ENCODE measurements at places on chromosomes 2 and 18.

GRCh38 chr18:63161032-63161760 is 158.4 kb downstream of the BCL2 start:
- H3K4me1 ChIP-seq = peaks cover 11% of the 10 kb centered on the region
- DNase-seq = no peak
- no peaks in the 10 kb centered on the region for H3K36me3 ChIP-seq
- H3K27ac ChIP-seq = peak overlapping the region; percentile 55
- no peaks in the 10 kb centered on the region for H3K27me3 ChIP-seq

- H3K36me3 ChIP-seq = no peaks in the 10 kb centered on the region
- H3K4me1 ChIP-seq = no peaks in the 10 kb centered on the region
- H3K27ac ChIP-seq = no peak overlapping the region
- no peak overlapping the region for H3K4me3 ChIP-seq
- DNase-seq = no peak
Measured at GRCh38 chr2:145765874-145766273, 1246.0 kb upstream of the ZEB2 start.

DNA sequence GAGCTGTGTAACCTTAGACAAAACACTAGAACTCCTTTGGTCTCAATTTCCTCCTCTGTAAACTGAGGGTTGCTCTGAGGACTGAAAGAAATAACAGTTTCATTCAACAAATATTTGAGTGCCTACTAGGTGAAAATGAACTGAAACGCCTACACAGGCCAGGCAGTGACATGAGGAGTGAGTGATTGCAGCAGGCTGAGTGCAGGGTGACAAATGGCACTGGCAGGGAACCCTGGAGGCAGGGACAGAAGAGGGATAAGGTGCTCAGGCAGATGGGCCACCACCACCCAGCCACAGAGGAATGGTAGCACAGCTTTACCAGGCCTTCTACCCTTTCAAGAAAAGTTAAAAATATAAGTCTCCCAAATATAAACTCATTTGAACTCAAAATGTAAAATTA is 11.5 kb upstream of the RNU4ATAC start:
- no peaks in the 10 kb centered on the region for H3K4me1 ChIP-seq
- no peak overlapping the region for H3K4me3 ChIP-seq

- peaks cover 5% of the 10 kb centered on the region for H3K4me1 ChIP-seq
- peak; percentile 62 for DNase-seq
- no peaks in the 10 kb centered on the region for H3K27me3 ChIP-seq
- H3K4me3 ChIP-seq = no peak overlapping the region
- no peaks in the 10 kb centered on the region for H3K36me3 ChIP-seq
Measured at GRCh38 chr2:63679252-63679855, 90.6 kb downstream of the MDH1 start.

- no peak overlapping the region for H3K4me3 ChIP-seq
- H3K4me1 ChIP-seq = no peaks in the 10 kb centered on the region
- no peak overlapping the region for H3K27ac ChIP-seq
- H3K36me3 ChIP-seq = no peaks in the 10 kb centered on the region
- DNase-seq = no peak
Measured at GRCh38 chr2:191995285-191995684, 148.4 kb upstream of the CAVIN2 start.

DNA sequence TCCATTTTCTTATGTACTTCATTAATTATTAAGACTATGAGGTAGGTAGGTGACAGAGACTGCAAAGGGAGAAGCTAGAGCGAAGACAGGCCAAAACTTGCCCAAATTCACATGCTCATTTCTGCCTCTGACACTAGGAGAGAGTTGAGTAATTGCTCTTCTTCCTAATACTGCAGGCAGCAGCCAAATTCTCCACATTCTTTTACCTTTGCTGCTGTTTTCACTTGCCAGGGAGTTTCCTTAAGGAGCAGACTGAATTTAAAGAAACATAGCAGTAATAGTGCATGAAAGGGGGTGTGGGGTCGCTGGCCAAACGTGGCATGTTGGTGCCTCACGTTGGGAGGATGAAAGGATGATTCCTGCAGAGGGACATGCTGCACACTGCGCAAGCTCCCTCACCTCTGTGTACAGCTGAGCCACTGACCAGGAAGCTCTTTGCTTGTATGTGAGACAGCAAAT is 12.3 kb downstream of the CRIM1 start:
- H3K27me3 ChIP-seq = no peaks in the 10 kb centered on the region
- H3K4me1 ChIP-seq = peaks cover 25% of the 10 kb centered on the region

GRCh38 chr2:42810971-42811811 is 18.8 kb upstream of the HAAO start:
- DNase-seq = peak; percentile 20
- H3K4me1 ChIP-seq = peaks cover 6% of the 10 kb centered on the region
- H3K27ac ChIP-seq = peak overlapping the region; percentile 99

- no peaks in the 10 kb centered on the region for H3K27me3 ChIP-seq
- H3K4me3 ChIP-seq = no peak overlapping the region
- DNase-seq = peak; percentile 25
- no peak overlapping the region for H3K27ac ChIP-seq
- H3K4me1 ChIP-seq = peaks cover 2% of the 10 kb centered on the region
Measured at GRCh38 chr18:24538414-24539264, 78.2 kb downstream of the HRH4 start.

DNA sequence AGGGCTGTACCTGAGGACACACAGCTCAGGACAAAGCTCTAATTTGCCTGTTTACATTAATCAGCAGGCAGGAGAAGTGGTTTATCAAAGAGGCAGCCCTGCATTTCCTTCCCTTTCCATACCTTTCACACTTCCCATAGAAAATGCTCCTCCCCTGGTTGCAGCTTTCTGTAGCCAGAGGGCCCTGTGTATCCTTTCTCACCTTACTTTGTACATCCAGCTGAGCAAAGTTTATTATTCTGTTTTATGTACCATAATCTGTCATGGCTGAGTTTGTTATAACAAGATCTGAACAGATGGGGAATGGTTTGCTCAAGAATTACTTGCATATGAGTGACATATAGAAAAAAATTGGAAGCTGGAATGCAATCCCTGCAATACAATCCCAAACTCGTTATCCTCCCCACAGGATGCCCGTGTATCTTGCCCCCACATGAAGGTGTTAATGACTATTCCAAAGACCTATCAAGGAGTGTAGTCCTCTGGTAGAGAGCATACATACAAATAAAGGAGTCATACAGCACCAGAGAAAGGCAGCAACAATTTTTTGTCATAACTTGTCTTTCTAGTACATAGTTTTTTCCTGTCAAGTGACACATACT is 1025.8 kb upstream of the KLHL29 start:
- H3K36me3 ChIP-seq = no peaks in the 10 kb centered on the region
- no peak overlapping the region for H3K4me3 ChIP-seq
- H3K27ac ChIP-seq = no peak overlapping the region
- no peaks in the 10 kb centered on the region for H3K4me1 ChIP-seq
- DNase-seq = no peak
- no peaks in the 10 kb centered on the region for H3K27me3 ChIP-seq

DNA sequence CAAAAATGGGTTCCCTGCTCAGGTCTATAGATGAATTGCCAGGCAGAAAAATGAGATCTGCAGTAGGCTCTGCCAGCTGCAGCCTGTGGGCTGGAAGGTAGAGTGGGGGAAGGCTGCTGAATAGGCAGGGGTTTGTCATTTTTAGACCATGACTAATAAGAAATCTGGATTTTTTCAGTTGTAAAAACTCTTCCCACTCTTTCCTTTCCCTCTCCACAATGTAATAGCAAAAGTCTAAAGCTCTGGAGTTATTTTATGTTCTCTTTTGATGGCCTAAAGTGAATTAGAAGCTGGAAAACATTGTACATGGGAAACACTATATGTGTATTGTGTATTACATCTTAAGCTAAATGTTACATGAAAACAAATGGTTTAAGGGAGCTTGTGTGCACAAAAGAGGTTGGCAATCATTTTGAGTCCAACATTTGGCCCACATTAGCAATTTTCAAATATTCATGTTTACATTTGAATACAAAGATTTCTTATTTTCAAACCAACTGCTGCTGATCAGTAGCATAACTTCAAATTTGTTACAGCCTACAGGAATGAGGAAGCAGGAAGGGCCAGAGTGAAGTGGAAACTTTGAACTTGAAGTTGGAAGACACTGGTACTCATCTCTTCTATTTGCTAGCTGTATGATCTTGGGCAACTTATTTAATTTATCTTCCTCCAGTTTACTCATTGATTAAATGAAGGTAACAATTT is 407.1 kb downstream of the SLC4A3 start:
- H3K27ac ChIP-seq = peak overlapping the region; percentile 23
- H3K4me3 ChIP-seq = no peak overlapping the region
- peak; percentile 15 for DNase-seq
- no peaks in the 10 kb centered on the region for H3K36me3 ChIP-seq
- H3K4me1 ChIP-seq = peaks cover 7% of the 10 kb centered on the region
- H3K27me3 ChIP-seq = no peaks in the 10 kb centered on the region

- H3K36me3 ChIP-seq = no peaks in the 10 kb centered on the region
- H3K4me3 ChIP-seq = no peak overlapping the region
- no peaks in the 10 kb centered on the region for H3K4me1 ChIP-seq
- H3K27ac ChIP-seq = no peak overlapping the region
- H3K27me3 ChIP-seq = no peaks in the 10 kb centered on the region
Measured at GRCh38 chr18:10370716-10371115, 83.7 kb upstream of the APCDD1 start.

DNA sequence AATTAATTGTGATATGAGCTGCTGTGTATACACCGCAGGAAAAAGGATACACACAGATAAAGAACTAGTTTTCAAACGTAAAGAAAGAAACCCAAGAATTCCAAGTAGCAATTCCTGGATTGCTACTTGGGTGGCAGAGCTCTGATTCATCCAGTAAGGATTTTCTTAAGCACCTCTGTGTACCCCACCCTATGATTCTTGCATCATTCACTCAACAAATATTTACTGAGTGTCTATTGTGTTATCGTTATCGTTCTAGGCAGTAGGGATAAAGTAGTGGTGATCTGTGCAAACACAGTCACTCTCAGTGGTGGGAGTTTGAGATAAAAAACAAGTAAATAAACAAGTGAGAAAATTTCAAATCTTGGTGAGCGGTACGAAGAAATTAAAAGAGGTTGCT is 4.9 kb upstream of the TMEM200C start:
- H3K4me1 ChIP-seq = peaks cover 2% of the 10 kb centered on the region
- peak; percentile 64 for DNase-seq
- H3K4me3 ChIP-seq = no peak overlapping the region
- no peaks in the 10 kb centered on the region for H3K36me3 ChIP-seq

DNA sequence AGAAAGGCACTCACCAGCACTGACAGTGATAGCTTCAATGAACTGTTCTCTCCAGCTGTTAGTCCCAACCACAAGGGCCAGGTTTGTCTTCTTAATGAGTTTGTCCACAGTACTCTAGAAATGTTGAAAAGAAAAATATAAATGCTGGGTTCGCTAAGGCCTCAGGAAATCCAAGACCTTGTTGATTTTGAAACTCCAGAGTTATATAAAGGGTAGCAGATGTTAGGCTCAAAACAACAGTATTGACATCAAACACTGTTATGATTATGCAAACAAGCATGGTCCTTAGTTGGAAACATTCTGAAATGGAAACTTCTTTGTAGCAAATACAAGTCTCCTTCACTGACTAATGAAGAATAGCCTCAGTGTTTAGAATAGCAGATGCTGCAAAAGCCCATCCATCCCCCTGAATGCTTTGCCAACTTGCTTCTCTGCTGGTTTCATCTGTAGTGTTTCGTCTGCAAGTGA is 291.1 kb downstream of the SLC8A1 start:
- no peak overlapping the region for H3K4me3 ChIP-seq
- H3K27me3 ChIP-seq = no peaks in the 10 kb centered on the region
- DNase-seq = no peak
- peaks cover 9% of the 10 kb centered on the region for H3K4me1 ChIP-seq
- no peaks in the 10 kb centered on the region for H3K36me3 ChIP-seq

DNA sequence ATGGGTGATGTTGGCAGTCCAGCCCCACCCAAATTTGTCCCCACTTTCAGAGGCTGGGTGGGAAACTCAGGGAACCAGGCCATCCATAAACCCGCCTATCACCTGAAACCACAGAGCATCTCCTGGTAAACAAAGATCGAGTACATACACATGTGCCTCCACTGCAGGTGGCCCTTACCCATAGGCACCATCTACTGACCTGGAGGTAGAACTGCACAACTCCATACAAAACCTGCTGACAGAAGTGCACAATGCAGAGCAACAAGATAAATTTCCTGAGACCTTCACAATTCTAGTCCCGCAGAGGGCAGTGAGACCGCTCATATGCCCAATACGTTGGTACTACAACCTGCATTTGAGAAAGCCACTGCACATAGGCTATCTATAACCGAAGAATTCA is 856.3 kb downstream of the SUCLG1 start:
- H3K27ac ChIP-seq = no peak overlapping the region
- no peaks in the 10 kb centered on the region for H3K36me3 ChIP-seq
- no peaks in the 10 kb centered on the region for H3K27me3 ChIP-seq
- H3K4me1 ChIP-seq = no peaks in the 10 kb centered on the region

DNA sequence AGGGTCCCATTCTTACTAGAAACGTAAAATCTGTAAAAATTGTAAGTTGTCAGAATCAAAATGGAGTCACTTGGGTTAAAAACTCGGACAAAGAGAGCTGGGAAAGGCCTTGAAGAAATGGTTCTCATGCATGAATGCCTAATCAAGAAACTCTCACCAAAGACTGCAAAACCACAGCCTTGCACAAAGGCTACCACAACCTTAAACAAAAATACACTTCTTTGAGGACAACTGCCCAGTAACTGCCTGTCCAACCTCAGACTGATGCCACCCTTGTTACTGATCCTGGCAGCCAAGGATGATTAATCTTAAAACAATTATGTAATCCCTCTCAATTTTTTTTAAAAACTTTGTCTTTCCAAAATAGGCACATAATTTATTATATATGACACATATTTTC is 299.3 kb downstream of the CCDC85A start:
- no peaks in the 10 kb centered on the region for H3K4me1 ChIP-seq
- no peak for DNase-seq
- no peak overlapping the region for H3K4me3 ChIP-seq
- no peaks in the 10 kb centered on the region for H3K27me3 ChIP-seq

DNA sequence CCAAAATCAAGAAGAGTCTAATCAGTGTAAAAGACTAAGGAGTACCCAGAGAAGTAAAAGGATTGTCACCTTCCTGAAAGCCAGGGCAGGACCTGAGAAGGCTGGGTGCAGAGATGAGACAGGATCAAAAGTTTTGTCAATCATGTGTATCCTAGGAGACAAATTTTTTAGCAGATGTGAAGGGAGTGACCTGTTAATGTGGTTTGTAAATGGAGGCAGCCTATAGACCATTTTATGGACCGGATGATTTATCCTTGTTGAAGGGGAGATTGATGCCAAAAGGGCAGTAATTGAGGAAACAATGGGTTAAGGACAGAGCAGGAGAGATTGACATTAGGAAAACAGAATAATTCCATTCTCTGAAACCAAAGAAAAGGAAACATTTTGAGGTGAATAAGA is 813 bp downstream of the NDC80 start:
- no peak overlapping the region for H3K4me3 ChIP-seq
- no peak overlapping the region for H3K27ac ChIP-seq
- no peak for DNase-seq
- peaks cover 11% of the 10 kb centered on the region for H3K36me3 ChIP-seq
- H3K4me1 ChIP-seq = peaks cover 4% of the 10 kb centered on the region

DNA sequence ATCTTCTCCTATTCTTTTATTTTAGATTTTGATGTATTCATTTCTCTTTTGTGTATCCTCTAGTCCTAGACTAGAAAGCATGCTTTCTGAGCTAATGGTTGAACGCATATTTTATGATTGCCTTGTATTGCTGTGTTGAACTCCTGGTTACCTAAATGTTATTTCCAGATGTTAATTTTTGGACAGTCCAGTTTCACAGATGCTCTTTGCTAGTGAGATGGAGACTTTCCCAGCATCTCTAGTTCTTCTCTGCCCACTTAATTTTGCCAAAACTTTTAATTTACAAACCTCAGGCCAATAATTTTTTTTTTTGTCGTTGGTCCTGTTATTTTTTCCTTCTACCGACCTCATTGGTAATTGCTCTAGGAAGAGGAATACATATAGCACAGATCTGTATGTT is 153.2 kb downstream of the HAUS1 start:
- H3K27ac ChIP-seq = no peak overlapping the region
- DNase-seq = no peak
- H3K27me3 ChIP-seq = no peaks in the 10 kb centered on the region
- H3K36me3 ChIP-seq = no peaks in the 10 kb centered on the region
